CD4-positive, CD25-positive, alpha-beta regulatory T cell (primary cell): ENCODE measurements at places on chromosomes 1 and 21.

- DNase-seq = peak; percentile 85
Measured at GRCh38 chr1:24964811-24965570, 34.9 kb upstream of the RUNX3 start.

GRCh38 chr21:44589586-44590305, 2.6 kb downstream of the KRTAP10-6 start:
- no peak for DNase-seq

- DNase-seq = no peak
Measured at GRCh38 chr1:64112281-64112680, 91.1 kb upstream of the UBE2U start.

DNA sequence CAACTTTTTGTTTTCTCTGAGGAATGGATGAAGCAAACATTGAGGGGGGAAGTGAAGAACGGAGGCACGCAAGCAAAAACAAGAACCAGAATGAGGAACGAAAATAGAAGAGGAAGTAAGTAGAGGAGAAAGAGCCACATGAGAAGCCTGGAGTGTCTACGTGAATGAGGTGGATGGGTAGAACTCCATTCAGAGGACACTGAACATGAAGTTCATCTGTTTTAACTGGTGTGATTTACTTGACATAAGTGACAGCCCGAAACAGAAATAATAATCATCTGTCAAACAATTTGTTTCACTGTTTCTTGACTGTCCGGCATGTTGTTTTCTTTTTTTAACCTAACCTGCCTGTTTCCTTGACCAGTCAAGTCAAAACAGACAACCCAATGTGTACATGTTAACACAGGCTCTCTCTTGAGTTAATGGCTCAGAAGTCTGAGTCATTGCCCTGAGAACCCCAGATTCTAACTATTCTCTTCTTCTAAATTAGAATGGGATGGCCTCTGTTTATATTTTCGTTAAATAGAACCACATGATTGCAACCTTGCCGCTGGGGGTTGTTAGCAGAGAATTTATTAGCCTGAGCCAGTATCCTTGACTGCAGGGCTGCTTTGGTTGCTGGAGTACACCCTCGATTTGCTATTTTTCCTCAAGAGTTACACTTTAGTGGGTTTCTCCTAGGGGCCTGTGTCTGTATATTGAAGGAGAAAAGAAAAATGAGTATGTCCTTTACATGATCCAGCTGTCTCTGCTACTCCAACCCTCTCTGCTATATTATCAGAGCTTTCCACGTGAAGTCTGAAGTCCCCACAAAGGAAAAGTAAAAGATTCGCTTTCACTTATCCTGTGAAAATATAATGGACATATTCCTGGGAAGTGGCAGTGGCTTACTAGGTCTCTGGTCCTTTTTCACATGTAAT, 151.7 kb downstream of the ZC3H11B start:
- no peak for DNase-seq

GRCh38 chr21:42560517-42561179, 47.0 kb downstream of the SLC37A1 start:
- no peak for DNase-seq

DNA sequence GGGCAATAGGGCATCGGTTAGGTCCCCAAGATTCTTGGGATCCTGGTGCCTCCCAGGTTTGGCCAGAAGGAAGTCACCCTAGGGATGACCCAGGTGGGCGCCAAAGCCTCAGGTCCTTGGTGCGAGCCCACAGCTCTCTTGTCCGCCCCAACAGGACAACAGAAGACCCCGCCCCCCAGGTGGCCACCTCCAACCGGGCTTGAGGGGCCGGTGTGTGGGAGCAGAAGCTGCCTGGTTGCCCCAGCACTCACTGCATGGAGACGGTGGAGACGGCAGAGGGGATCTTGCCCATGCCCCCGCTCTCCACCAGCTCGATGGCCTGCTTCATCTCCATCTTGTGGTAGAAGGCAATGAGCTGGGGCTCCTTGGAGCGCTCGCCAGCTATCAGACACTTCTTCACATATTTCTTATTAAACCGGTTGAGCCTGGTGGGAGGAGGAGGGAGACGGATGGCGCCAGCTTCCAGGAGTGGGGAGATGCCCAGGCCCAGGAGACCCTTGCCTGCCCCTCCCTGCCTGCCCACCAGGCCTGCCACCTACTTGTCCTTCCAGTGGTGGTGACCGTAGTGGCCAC, 52.7 kb downstream of the SLC9A1 start:
- DNase-seq = no peak

DNA sequence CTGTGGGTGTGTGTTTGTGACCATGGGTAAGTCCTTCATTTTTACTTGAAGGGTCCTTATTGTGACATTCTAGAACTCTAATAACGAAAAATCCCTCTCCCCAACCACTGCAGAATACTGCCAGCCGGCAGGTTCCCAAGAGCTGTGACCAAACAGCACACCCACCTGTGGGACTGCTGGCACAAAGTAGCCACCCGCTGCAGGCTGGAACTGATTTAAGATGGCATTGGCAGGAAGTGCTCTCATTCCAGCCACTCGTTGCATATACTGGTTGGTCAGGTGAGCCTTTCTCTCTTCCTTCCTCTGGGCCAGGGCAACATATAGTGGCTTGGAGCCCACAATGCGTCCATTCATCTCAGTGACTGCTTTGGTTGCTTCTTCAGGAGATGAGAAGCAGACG, 11.6 kb downstream of the PABPC4 start:
- DNase-seq = no peak

DNA sequence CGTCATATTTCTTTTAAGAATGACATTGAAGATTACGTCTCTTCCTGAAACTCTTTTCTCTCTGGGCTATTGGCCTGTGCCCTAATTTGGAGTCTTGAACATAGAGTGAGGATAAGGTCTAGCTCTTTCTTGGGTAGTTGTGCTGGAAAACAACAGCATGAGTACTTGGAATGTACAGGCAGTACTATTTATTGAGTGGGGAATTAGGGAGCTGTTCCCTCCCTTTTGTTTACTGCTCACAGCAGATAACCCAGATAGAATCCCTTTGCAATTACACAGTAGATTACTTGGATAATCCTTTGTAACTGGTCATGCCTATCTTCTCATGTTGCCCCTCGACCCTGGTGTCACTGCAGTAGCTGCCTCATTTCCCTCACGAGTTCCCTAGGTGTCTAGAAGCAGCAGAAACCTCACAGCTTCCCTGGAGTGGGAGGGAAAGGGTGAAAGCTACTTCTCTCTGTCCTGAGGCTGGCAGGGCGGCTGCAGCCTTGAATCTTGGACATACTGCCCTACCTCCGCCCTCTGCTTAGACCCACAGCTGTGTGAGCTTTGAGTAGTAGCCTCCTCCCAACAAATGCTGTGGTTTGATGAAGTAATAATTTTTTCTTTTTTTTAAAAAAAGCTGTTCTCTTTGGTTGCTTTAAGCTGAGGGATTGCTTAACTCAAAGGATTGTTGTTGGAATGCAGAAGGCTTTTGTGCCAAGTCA, 70.6 kb downstream of the FGGY start:
- DNase-seq = no peak

- no peak for DNase-seq
Measured at GRCh38 chr21:29233611-29234540, 64.8 kb upstream of the BACH1 start.

GRCh38 chr1:93905734-93906133, 3.5 kb downstream of the GCLM start:
- DNase-seq = no peak

DNA sequence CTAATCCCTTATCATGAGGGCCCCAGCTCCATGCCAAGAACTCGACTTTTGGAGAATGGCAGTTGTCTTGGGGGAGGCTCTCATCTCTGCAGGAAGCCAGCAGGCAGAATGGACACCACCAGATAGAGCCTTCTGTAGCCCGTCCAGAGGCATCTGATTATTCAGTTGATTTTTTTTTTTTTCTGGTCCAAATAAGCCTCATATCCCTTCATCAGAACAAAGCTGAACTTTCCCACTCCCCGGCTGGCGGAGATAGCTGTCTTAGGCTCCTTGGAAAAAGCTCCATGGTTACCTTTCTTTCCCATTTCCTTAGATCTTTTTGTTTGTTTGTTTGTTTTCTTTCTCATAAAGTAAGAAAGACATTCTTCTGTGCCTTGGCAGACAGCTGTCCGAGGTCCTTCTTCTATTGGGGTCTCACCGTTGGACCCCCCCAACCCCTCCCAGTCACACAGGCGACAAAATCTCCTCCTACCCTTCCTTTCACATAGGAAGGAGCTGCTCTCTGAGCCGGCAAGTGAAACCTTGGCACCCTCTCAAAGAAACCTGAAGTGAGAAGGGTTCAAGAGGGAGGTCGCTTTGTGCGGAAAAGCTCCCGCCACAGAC, 278.5 kb downstream of the RPS6KC1 start:
- DNase-seq = no peak

- DNase-seq = no peak
Measured at GRCh38 chr1:190373705-190374336, 103.8 kb downstream of the BRINP3 start.

DNA sequence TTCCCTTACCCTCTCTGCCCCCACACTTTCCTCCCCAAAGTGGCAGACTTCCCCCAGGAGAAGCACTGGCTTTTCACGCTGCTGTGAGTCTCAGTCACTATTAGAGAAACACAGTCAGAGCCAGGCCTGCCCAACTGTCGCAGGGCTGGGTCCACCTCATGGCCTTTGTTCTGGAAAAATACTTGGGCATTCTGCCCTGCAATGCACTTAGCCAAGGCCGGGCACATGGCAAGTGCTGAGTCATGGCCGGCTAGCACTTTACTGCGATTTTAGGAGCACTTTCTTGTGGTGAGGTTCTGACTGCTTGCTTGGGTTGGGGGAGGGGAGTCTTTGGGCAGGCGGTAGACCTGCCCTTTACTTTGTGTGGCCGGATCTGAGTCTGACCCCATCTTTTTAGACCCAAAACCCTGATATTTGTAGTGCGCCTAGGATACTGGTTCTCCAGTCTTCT, 7.7 kb downstream of the EPHX1 start:
- DNase-seq = peak; percentile 24

DNA sequence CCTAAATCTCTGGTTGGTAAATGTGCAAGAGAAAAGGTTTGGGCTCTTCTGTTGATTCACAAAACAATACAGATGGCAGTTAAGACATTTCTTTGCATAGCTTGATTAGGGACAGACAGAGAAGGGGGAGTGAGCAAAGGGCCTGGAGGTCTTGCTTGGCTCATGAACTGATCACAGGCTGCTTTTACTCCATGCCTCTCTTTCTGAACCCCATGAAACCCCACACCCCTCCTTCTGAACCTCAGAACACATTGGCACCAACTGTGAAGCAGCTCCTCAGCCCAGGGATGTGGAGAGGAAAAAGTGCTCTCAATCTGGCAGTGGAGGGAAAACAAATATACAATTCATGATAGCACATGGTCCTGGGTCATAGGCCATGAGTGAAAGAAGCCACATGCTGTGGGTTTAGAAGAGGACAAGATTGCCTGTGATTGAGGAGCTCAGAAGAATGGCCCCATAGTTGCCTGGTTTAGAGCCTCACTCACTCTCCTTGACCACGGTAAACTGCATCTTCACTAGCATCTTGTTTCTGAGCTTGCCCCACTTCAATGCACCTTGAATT, 111.6 kb upstream of the GADD45A start:
- no peak for DNase-seq

- no peak for DNase-seq
Measured at GRCh38 chr1:22071511-22071910, 19.0 kb downstream of the CDC42 start.

DNA sequence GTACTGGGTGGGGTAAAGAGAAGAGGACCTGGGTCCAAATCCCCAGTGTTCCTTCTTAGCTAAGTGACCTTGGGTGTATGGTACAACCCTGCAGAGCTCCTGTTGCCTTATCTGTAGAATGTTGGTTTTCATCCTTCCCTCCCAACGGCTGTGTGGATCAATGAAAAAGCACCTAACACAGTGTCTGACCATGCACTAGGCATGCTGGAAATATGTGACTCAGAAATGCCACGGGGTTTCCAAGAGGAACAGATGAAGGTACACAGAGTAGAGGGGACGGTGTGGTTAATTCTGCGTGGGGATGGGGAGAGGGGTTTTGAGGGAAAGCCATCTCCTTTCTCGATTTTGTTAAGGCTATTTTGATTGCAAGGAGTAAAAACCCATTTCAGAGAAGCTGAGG, 8.6 kb downstream of the NIPAL3 start:
- no peak for DNase-seq

DNA sequence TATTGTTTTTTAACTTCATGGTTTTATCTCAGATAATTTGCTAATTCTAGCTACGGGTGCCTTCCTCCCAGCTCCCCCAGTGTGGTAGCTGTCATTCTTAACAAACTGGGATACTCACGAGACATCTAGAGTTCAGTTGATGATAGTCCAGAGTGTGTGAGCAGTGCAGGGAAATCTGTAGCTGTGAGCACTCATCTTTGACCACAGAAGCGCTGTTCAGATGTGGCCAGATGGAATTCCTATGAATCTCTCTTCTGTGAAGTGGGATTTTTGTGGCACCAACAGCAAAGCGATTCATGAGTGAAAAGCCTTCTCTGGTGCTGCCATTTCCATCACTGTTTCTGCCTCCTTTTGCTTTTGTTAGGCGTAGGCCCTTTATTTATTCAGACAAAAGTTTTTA, 125.1 kb downstream of the NFIA start:
- DNase-seq = no peak

DNA sequence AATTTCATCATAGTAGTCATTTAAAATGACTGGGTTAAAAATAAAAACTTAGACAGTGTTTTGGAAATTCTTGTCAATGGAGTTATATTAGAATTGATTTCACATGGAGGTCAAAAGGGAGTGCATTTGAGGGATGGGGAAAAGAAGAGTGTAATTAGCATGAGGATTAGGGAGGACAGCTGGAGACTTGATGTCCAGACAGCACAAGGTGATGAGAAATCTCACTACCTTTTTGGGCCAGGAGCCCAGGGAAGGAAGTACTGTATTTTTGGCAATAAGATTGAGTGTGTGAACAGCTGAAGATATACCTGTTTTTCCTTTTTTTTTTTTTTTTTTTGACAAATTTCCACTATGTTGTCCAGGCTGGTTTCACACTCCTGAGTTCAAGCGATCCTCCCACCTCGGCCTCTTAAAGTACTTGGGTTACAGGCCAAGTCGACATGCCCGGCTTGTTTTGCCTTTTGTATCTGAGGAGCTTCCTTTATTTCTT, 163.6 kb downstream of the PAPPA2 start:
- DNase-seq = no peak

DNA sequence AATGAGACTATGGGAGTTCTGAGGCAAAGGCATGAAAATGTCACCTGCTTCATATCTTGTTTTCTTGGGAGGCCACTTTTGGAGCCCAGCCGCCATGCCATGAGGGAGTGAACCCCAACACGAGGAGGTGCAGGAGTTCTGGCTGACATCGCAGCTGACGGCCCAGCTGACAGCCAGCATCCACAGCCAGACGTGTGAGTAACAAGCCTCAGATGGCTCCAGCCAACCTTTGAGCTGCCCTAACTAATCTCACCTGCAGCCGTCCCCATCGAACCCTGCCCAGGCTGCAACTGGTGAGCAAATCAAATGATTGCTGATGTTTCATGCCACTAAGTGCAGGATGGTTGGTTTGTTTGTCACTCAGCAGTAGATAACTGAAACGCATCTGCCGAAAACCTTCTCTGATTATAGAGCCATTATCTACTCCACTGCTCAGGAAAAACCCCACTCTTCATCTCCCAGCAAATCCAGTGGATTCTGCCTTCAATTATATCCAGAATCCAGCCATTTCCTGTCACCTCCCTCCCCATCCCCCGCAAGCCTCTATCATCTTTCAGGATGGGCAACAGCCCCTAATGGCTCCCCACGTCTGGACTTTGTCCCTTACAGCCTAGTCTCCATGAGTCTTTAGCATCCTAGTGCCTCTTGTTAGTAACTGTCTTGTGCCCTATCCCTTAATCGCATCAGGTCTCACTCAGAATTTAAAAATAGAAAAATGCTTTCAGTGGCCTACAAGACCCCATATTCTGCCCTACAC, 18.5 kb upstream of the RAB4A start:
- no peak for DNase-seq

- DNase-seq = no peak
Measured at GRCh38 chr21:40905251-40905650, 58.3 kb upstream of the DSCAM start.

- DNase-seq = peak; percentile 46
Measured at GRCh38 chr1:155173478-155174323, at the start of gene TRIM46. TRIM46 (plus strand) TSS chr1:155173849; CDS start chr1:155173967, 118 bp downstream.
